NCI-H1092 (cell line): ENCODE measurements at places on chromosomes 3 and 15.

DNA sequence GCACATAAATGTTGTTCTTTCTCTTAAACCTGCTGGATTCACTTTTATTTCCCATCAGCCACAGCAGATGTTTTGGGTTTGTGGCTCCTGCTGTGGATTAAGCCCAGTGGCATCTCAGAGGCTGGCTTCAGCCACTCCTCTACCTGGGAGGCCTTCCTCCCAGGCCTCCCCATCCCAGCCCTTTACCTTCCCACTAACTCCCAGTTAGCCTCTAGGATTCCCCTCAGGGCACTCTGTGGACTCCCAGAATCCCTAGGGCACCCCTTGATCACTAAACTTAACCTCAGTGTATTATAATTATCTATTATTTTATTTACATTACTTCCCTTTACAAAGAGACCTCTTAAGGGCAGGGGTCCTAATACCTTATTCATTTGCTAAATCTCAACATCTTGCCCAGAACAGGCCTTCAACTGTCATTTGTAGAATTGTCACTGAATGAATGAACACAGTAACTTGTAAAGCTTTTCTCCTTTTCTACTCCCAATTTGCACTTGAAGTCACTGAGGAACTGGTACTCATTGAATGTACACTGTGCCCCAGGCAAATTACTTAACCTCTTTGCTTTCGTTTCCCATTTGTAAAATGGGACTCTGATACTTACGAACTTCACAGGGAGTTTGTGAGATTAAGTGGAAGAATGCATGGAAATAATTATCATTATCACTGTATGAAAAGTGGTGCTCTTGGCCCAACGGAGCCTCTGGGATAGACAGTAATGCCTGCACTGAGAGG is 8.3 kb downstream of the CCDC13 start:
- DNase-seq: no peak

DNA sequence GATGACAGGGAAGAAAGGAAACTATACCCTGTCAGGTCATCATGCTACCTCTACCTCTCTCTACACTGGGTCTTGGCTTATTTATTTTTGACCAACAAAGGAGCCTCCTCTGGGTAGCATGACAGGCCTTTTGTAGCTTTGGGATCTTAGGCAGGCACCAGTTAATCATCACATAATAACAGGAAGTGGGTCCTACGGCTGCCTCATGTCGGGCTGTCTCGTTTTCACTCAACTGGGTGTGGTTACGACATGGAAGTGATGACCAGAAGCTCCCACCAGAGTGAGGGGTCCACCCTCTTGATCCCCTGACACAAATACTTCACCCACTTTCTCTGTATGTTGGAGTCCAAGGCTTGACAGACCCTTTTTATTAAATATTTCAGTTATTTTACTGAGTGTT is 105.3 kb downstream of the CD47 start:
- DNase-seq: no peak

DNA sequence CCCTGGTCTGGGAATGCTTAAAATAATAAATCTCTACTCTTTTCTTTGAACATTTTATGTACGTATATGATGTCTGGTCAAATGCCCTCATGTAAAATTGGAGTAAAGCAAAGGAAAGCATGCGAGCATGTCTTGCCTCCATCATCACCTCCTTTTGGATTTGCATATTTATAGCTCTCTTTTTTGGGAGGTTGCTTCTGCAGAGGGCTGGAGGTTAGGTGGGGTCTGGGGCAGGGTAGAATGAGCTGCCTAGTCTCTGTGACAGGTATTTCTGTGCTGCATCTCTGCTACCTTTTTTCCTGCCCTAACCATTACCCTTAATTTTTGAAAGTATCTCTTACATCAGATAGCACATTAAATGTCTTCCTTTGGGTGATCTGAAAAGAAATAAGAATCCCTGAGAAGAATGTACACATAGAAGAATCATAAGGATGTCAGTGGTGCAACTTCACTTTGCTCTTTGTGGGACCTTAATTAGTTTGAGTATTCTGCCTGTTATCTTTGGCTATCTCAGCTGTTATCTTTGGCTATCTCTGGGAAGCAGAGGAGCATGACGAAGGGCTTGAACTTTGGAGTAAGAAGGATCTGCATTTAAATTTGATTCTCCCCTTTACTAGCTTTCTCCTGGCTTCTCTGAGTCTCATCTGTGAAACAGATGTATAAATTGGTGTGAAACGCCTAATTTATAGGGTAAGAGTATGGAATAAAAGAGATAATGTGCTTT is 40.2 kb downstream of the PPM1L start:
- no peak for DNase-seq

GRCh38 chr3:141105828-141106628 is 54.9 kb downstream of the SPSB4 start:
- peak; percentile 80 for DNase-seq

GRCh38 chr3:64224826-64225610 is at the start of gene PRICKLE2:
Gene PRICKLE2, minus strand, starts transcription at chr3:64225466. Its CDS starts 26,539 bp downstream, at chr3:64198927.
- no peak for DNase-seq

DNA sequence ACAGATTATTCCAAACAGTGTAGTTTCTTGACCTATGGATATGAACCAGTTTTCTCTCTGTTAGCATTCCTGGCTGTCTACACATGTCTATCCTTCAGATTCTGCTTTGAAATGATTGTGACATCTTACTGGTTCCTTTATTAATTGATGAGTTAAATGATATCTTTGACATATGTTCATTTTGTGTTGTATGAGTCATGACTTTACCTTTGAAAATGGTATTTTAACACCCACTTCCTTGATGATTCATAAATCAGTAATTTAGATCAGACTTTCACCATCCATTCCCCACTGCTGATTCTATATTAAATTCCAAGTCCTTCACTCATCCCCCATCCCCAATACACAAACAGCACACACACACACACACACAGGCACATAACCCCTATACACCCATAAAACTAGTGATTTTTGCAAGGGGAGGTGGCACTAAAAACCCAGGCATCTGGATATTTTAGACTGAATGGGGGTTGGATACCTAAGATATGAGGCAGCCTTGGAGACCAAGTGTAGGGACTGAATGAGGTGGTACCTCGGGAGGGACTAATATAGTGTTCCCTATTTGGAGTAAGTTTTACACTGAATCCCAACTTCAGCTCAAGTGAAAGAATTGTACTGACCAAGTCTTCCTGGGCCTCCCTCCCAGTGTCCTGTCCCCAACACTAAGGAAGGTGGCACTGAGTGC is 9.7 kb downstream of the CCK start:
- no peak for DNase-seq

DNA sequence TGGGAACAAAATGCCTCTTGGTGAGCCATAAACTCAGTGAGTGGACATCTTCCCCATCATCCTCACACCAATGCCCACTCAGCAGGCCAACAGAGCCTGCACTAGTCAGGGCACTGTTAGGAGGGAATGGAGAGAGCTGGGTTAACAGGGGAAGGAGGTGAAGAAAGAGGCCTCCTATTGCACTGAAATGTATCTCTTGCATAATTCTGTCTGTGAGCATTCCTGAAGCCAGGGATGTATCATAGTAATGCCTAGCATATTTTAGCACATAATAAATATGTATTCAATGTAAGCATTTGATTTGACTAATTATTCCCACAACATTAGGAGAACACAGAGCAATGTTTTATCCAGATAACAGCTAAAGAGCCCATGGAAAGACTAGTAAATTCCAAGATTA is 81.2 kb downstream of the ANO10 start:
- no peak for DNase-seq
